ENCODE measurements at places on chromosomes 12 and 14. TPM values are rescaled to one million over a fixed set of nuclear protein-coding genes. Genes with fewer than 3 reads are reported as not detected.

GRCh38 chr12:84502907-84503787, 409.5 kb downstream of the SLC6A15 start:
- DNase-seq, result peak; percentile 59

DNA sequence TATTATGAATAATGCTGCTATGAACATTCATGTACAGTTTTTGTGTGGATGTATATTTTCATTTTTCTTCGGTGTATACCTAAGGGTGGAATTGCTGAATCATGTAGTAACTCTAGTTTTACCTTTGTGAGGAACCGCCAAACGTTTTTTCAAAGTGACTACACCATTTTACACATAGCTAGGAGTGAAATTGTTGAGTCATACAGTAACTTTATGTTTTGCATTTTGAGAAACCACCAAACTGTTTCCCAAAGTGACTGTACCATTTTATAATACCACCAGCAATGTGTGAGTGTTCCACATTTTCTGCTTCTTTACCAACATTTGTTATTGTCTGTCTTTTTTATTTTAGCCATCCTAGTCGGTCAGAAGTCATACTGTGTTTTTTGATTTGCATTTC, 3.1 kb upstream of the TPH2 start:
- DNase-seq, result no peak

Gene SERPINA12
- not detected for polyA plus RNA-seq

GRCh38 chr14:55103005-55103640, 25.9 kb upstream of the LGALS3 start:
- DNase-seq, result peak; percentile 63

GRCh38 chr12:45296046-45296586, 80.2 kb downstream of the ANO6 start:
- no peak for DNase-seq

Gene EMP1
- polyA plus RNA-seq, result 111 TPM

- no peak for DNase-seq
Measured at GRCh38 chr14:92386637-92387036, 63.7 kb downstream of the SLC24A4 start.

Gene SLC4A8
- 1.4 TPM for polyA plus RNA-seq

DNA sequence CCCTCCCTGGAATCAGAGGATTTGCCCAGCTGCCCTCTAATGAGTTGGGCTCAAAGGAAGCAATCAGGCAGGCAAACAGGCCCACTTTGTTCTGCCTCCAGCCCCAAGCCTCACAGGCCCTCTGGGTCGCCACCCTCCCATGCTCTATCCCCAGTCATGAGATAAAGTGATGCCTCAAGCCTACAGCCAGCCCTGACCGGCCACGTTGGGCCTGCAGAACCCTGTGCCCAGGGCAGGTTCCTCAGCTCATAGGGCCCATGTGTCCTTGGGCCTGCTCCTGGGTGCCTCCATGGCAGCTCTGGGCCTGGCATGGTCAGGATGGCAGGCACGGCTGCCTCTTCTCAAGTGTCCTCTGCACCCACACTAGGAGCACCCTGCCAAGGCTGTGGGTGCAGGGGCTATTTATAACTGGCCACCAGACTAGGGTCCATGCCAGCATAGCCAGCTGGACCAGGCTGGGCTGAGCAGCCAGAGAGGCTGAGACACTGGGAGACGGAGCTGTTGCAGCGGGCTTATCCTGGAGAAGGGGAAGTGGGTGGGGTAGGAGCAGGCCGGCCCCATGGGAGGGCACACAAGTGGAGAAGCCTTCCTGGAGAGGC, 20.2 kb downstream of the HDAC7 start:
- no peak for DNase-seq

Gene FGD6
- 3.4 TPM for polyA plus RNA-seq

Gene ZNF664
- polyA plus RNA-seq, result 44.2 TPM

GRCh38 chr14:102694530-102695166, 82.6 kb upstream of the TRAF3 start:
- DNase-seq, result peak; percentile 74

DNA sequence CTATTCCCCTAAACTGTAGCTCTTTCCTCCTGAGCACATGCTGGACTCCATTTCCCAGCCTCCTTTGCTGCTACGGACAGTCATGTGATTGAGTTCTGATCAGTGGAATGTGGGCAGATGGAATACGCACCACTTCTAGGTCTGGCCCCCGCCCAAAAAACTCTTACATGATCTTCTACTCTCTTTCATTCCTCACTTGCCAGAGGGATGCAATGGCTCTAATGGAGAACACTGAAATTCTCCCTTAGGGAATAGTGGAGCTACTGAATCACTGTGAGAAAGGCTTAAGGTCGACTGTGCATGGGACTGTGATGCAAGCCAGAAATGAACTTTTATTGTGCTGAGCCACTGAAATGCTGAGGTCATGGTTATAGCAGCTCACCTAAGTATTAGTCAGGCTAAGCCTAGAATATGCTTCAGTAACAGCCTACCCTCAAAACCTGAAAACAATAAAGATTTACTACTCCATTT, 13.0 kb upstream of the TMED2 start:
- DNase-seq, result no peak

Gene A2M
- 362 TPM for polyA plus RNA-seq

- no peak for DNase-seq
Measured at GRCh38 chr14:50599700-50600444, 39.9 kb downstream of the ATL1 start.

Measured in hindlimb muscle (tissue), 1 donor.